ENCODE measurements at places on chromosomes 2 and 18.

DNA sequence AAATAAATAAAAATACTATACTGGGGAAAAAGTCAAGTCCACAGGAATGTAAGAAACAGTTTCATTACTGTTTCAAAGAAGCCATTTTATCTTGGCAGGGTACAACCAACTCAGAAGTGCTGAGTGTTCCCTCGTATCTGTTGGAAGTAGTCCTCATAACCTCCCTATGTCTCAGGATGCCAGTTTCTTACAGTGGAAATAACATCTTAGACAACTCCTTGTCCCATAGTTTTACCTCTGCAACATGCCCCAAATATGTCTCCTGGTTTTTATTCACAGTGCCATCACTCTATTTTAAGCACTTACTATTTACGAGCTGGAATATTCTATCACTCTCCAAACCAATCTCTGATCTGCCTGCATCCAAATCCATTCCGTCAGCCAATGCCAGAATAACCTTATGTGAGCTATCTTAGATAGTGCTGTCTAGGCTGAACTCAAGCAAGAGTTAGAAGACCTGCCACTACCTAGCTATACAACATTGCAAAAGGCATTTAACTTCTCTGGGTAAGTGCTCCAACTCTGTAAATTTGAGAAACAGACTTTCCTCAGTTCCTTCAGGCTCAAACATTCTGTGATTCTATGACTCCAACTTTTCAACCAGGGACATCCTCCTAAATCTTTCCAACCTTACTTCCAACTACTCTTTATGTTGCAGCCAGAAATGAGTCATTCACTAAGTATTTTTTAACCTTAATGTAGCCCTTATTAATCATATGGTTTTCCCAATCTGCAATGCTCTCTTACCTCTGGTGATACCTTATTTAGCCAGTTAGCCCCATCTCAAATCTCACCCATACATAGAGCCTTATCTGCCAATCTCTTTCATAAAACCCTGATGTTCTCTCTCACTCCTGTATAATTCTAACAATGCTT is 66.7 kb downstream of the RTN4 start:
- DNase-seq = no peak

DNA sequence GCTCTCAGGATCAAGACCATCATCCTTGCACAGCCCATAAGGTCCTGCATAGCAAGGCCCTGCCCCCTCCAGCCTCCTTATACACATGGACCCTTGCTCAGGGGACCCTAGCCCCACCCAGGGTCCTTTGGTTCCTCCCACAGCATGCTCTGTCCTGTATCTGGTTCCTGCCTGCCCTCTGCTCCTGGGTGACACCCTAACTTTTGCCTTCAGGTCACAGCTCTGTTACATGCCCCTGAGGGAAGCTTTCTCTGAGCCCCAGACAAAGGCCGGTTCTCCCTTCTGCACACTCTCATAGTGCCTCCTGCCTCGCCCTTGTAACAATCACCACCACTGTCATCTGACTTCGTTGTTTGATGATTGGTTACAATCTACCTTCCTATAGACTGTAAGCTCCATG is 204.8 kb downstream of the SMAD2 start:
- no peak for DNase-seq

GRCh38 chr18:9758624-9759075 is 50.5 kb downstream of the RAB31 start:
- no peak for DNase-seq

GRCh38 chr2:168794968-168795367 is 7.5 kb upstream of the NOSTRIN start:
- DNase-seq = no peak

- DNase-seq = no peak
These were observed 5.6 kb downstream of the DES start for GRCh38 chr2:219423652-219424377.

DNA sequence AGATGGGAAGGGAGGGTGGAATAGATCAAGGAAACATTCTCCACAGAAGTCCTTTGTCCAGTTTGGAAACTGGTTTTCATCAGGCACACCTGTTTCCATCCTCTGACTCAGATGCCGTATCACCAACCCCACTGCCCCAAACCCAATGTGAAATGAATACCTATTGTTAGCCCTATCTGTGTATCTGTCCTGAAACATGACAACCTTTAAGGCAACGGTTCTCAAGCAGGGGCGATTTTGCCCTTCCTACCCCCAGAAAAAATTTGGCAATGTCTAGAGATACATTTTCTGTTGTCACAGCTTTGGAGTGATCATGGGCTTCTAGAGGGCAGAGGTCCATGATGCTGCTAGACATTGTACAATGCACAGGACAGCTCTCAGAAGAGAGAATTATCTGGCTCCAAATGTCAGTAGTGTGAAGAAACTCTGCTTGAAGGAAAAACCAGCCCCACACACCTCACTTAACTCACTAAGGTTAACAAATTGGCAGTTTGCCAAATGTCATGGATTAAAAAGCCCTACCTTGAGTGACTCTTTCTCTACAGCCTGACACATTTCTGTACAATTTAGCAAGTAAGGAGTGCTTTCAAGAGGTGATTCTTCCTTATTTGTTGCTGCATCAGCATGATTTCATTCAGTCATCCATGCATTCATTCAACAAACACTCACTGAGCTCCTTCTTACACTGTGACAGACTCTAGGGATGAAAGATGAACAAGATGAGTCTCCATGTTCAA is 3.4 kb downstream of the SCTR start:
- no peak for DNase-seq

DNA sequence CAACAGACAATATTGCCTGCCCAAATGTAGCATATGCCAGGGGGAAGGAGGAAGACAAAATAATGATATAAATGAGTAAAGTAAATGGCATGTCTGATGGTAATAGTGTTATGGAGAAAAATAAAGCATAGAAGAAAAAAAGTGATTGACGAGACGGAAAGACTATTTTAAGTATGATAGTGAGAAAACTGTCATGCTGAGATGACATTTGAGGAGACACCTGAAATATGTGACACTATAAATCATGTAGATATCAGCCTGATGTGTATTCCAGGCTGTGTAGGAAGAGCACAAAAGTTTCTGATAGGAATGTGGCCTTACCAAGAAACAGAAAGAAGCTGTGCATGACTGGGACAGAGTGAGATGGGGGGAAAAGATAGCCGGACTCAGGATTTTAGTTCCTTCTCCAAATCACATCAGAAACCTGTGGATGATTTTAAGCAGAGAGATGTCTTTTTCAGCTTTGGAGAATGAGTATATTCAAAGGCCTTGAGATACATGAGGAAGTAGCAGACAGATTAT is 387.3 kb upstream of the SYT4 start:
- DNase-seq = no peak

DNA sequence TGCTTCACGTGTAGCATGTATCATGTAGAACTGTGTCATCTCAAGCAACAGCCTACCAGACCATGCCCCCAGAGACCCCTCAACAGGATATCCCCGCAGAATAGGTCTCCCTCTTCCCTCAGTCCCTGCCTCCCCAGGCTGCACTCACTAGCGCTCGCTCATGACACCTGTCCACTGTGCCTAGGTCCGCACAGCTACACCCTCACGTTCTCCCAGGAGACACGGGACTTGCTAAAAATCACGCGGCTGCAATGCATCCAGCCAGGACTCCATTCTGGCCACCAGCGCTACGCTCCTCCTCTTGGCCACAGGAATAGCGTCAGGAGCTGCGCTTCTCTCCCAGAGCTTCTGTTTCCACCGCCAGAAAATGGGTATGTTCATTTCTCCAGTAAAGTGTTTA is 2.5 kb downstream of the PXDN start:
- DNase-seq = no peak

DNA sequence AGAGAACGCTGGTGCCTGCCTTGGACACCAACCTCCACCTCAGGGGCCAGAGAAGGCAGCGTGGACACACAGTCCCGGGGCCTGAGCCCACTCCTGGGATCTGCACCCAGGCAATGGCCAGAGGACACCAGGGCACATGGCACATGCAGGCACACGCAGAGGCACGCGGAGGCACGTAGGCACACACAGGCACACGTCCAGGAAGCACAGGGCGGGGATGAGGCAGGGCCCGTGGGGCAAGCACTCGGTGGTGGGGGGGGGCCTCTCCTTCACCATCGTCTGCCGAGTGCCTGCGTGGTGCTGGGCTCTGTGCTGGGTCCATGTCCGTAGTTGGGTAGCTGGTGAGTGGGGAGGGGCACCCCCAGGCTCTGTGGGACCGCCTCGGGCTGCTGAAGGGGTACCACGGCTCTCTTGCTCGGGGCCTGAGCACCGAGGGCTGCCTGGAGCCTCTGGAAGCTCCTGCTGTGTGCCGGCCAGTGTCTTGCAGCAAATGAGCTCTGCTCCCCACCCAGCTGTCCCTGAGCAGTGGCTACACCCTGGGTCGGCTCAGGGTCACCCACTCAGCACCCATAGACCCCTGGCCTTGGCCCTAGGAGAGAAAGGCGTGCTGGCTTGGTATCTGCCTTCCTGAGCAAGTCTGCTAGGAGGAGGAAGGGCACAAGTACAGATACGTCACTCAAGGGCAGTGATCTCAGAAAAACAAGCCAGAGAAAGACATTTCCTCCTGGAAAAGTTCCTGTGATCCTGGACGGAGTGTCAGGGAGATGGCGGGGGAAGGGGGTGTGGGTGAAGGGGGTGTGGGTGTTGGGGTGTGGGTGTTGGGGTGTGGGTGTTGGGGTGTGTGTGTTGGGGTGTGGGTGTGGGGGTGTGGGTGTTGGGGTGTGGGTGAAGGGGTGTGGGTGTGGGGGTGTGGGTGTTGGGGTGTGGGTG is 26.4 kb downstream of the RTP5 start:
- no peak for DNase-seq

DNA sequence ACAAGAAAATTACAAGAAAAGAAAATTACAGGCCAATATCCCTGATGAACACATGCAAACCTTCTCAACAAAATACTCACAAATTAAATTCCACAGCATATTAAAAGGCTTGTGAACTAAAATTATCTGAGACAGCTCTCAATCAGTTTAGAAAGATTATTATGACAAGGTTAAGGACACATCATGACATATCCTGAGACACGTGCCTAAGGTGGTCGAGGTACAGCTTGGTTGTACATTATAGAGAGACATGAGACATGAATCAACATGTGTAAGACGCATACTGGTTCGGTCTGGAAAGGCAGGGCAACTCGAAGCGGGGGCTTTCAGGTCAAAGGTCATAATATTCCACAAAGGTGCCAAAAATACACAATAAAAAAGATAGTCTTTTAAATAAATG is 598.3 kb upstream of the REG3G start:
- no peak for DNase-seq

DNA sequence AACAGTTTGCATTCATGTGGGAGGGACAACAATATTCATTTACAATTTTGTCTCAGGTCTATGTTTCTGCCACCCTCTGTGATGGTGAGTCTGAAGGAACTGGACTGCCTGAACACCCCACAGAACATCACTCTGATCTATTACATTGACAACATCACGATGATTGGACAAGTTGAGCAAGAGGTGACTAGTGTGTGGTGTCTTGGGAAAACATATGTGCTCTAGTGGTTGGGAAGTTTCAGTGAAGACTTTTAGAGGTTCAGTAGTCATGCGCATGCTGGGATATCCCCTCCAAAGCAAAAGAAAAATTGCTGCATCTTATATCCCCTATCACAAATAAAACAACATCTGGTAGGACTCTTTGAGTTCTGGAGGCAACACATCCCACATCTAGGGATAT is 18.6 kb upstream of the CTLA4 start:
- no peak for DNase-seq

DNA sequence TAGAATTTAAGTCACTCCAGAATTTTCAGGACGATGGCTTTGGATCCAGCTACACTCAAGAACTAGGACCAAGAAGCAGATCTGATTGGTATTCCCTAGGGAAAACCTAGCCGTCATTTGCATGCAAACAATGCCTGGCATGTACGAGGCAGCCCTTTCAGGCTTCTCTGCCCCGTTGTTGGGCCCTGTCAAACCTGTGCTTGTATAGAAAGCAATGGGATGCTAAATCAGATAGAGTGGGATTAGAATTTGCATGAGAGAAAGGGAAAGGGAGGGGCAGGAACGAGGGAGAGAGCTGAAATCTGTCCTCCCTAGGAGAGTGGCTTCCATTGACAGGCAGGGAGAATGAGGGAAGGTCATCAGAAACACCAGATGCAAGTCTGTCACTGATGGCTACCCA is 28.6 kb downstream of the ARID5A start:
- DNase-seq = no peak

GRCh38 chr2:160223560-160223959 is 23.5 kb upstream of the ITGB6 start:
- DNase-seq = no peak

GRCh38 chr2:96157649-96158553 is 12.7 kb upstream of the DUSP2 start:
- DNase-seq = peak; percentile 93

DNA sequence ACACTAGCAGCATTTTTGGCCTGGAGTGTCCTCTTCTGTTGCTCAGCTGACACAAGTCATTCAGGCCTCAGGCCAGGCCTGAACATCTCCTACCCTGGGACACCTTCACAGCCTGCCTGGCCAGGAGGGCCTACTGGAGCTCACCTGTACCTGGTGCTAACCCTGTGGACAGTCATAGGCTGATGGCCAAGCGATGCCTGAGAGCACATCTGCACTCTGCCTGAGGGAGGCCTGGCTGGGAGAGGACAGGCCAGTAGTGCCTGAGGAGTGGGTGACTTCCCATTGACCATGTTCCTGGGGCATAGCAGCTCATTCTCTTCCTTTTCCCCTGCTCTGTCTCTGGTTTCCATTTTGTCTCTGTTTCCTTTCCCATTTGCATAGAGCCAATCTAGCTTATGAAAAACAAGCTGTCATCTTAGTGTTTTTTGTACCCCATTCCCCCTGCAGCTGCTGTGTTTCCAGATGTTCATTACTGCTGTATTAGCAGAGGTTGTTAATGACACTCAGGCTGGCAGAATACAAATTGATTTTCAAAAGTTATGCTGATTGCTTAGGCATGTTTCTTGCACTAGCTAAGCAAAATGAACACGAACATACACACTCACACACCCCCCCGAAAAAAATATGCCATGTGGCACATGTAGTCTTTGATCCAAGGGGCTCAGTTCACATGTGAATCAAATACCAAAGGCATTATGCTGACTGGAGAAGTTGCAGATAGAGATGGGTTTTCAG is 149.7 kb upstream of the HS6ST1 start:
- DNase-seq = no peak

DNA sequence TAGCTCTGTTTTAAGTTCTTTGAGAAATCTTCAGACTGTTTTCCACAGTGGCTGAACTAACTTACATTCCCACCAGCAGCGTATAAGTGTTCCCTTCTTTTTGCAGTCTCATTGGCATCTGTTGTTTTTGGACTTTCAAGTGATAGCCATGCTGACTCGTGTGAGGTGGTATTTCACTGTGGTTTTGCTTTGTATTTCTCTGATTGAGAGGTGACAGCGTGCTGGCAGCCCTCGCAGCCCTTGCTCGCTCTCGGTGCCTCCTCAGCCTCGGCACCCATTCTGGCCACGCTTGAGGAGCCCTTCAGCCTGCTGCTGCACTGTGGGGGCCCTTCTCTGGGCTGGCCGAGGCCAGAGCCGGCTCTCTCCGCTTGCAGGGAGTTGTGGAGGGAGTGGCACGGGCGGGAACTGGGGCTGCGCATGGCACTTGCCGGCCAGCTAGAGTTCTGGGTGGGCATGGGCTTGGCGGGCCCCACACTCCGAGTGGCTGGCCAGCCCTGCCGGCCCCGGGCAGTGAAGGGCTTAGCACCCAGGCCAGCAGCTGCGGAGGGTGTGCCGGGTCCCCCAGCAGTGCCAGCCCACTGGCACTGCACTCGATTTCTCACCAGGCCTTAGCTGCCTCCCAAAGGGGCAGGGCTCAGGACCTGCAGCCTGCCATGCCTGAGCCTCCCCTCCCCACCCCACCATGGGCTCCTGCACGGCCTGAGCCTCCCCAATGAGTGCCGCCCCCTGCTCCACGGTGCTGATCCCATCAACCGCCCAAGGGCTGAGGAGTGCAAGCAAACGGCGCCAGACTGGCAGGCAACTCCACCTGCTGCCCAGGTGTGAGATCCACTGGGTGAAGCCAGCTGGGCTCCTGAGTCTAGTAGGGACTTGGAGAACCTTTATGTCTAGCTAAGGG is 151.8 kb downstream of the IRS1 start:
- DNase-seq = no peak

Data from stimulated activated CD4-positive, alpha-beta T cell treated with anti-CD3 and anti-CD28 coated beads, Interleukin-2, amount 100 ng/mL, for 48 hours (primary cell).